ENCODE measurements at places on chromosomes 2 and 18. TPM values are rescaled to one million over a fixed set of nuclear protein-coding genes. Genes with fewer than 3 reads are reported as not detected.

DNA sequence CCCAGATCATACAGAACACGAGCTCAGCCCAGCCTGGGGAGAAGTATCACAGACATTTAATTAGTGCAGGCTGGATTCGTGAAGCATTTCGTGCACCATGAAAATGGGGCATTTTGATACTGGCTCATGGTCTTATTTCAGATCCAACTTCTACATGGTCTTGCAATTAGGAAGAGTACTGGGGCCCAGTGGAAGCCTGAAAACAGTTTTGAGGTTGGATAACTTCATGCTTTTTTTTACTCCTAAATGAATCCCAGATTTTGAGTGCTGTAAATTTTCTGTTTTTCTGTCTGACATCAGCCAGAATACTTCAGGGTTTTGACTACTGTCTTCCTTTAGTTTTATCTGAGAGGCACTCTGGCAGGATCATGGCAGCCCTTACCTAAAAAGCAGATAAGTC lies 160.1 kb downstream of the GFPT1 start:
- peaks cover 8% of the 10 kb centered on the region for H3K4me1 ChIP-seq
- no peak overlapping the region for H3K4me3 ChIP-seq
- no peak overlapping the region for H3K27ac ChIP-seq
- DNase-seq = no peak

DNA sequence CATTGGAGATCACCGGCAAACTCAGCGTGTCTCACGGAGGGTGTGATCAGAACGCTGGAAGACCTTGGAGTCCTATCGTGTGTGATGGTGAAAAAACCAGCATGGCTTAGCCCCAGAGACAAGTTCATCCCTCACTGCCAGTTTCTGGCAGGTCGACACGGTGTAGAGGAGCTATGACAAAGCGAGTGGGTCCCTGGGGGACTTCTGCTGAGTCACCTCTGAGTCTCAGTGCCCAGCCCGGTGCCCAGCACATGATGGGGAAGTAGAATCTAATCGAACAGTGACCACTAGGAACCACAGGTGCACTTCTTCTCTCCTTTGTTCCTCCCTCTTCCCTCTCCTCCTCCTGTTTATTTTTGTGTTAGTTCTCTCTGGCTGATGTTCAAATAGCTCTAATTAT lies 45.9 kb upstream of the KCNF1 start:
- no peaks in the 10 kb centered on the region for H3K27me3 ChIP-seq
- H3K36me3 ChIP-seq = no peaks in the 10 kb centered on the region
- H3K4me1 ChIP-seq = no peaks in the 10 kb centered on the region

GRCh38 chr2:135980434-135981079 lies 4.9 kb downstream of the DARS1 start:
- H3K4me1 ChIP-seq = no peaks in the 10 kb centered on the region
- no peak overlapping the region for H3K4me3 ChIP-seq

INPP5D gene
- 18.6 TPM for total RNA-seq

DNA sequence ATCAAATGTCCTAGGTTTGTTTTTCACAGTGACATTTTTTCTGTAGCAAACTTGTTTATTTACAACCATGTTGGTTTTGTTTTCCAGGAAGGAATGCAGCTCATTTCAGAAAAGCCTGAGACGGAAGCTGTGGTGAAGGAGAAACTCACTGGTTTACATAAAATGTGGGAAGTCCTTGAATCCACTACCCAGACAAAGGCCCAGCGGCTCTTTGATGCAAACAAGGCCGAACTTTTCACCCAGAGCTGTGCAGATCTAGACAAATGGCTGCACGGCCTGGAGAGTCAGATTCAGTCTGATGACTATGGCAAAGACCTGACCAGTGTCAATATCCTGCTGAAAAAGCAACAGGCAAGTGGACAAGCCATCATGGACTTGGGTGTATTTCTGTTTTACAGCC lies 79.2 kb upstream of the EML6 start:
- H3K4me1 ChIP-seq = no peaks in the 10 kb centered on the region
- no peak overlapping the region for H3K27ac ChIP-seq
- H3K36me3 ChIP-seq = peaks cover 10% of the 10 kb centered on the region
- DNase-seq = no peak
- no peaks in the 10 kb centered on the region for H3K27me3 ChIP-seq

- H3K4me1 ChIP-seq = no peaks in the 10 kb centered on the region
- no peak overlapping the region for H3K27ac ChIP-seq
- no peaks in the 10 kb centered on the region for H3K36me3 ChIP-seq
- H3K27me3 ChIP-seq = no peaks in the 10 kb centered on the region
These were observed 86.6 kb downstream of the DTNB start for GRCh38 chr2:25586726-25587144.

Data from Peyer's patch (tissue), 4 donors.